CD4-positive, alpha-beta T cell (primary cell): ENCODE measurements at places on chromosomes 1 and 21.
A peak's percentile ranks its signal among the peaks of the same experiment; 100 is the strongest.

- DNase-seq: peak; percentile 22
These were observed 167.2 kb upstream of the HMCN1 start for GRCh38 chr1:185566995-185567394.

GRCh38 chr1:160432371-160432786 lies 32.0 kb downstream of the VANGL2 start:
- no peak for DNase-seq

DNA sequence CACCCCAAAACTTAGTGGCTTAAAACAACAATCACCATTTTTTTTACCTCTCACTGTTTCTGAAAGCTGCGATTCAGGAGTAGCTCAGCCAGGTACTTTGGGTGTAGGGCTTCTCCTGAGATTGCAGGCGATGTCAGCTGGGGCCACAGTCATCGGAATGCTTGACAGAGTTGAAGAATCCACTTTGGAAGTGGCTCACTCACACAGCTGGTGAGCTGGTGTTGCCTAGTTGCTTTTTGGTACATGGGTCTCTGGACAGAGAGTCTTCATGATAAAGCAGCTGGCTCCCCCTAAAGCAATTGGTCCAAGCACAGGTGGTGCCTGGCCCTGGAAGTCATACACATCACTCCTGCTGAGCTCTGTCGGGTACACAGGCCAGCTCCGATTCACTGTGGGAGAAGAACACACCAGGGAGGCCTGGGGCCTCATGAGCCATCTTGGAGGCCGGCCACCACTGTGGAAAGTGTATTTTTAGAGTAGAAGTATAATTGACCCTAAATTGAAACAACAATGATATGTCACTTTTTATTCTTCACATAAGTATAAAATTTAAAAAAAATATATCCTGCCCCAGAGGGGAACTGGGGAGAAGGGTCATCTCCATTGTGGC lies 75.2 kb upstream of the GALNT2 start:
- DNase-seq: no peak

DNA sequence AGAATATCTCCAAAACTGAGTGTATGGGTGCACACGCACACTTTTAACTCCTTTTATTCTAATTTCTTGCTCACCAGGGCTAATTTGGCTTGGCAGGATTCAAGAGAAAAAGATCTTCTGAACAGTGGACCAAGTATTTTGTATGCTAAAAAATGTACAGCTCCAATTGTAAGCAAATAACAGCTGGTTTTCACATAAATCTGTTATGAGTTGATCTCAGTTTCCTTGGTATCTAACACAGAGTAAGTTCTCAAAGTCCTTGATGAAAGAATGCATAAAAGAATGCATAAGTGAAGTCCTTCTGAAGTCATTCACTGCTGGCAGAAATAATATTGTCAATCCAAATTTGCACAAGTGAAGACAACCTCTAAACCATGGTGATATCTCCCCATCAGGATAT lies 213.0 kb downstream of the OMA1 start:
- DNase-seq: no peak

DNA sequence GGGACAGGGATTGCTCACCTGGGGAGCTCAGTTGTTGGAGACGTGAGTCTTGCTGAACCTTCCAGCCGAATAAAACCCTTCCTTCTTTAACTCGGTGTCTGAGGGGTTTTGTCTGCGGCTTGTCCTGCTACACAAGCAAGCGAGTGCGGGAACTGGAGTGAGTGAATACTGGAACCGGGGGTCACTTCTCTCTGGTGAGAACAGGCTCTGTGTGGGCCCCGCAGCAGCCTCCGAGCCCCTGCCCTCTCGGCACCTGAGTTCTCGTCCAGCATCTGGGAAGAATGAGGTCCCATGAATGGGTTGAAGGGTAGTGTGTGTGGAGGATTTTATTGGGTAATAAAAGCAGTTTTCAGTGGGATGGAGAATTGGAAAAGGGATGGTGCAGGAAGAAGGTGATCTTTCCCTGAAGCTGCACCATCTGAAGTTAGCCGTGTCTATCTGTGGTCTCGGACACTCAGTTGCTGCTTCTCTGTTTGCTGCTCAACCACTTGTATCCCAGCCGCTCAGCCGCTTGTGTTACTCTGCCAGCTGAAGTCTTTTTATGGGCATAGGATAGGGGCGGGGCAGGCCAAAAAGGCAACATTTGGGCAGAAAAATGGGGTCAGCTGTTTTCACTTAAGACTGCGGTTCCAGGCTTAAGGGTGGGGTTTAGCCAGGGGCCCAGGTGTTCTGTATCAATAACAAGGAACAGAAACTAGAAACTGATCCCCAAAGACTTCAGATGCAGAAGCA lies 450.6 kb upstream of the CAMK1G start:
- DNase-seq: no peak

GRCh38 chr1:117654493-117655219 lies 48.8 kb downstream of the TENT5C start:
- DNase-seq: peak; percentile 62

- no peak for DNase-seq
These were observed 42.7 kb downstream of the SGIP1 start for GRCh38 chr1:66576645-66577044.

GRCh38 chr1:85502171-85502570 lies 37.2 kb upstream of the DDAH1 start:
- no peak for DNase-seq
